Stimulated activated CD8-positive, alpha-beta memory T cell treated with anti-CD3 and anti-CD28 coated beads, Interleukin-2, amount 100 ng/mL, for 48 hours (primary cell): ENCODE measurements at places on chromosomes 7 and 10.
A peak's percentile ranks its signal among the peaks of the same experiment; 100 is the strongest.

DNA sequence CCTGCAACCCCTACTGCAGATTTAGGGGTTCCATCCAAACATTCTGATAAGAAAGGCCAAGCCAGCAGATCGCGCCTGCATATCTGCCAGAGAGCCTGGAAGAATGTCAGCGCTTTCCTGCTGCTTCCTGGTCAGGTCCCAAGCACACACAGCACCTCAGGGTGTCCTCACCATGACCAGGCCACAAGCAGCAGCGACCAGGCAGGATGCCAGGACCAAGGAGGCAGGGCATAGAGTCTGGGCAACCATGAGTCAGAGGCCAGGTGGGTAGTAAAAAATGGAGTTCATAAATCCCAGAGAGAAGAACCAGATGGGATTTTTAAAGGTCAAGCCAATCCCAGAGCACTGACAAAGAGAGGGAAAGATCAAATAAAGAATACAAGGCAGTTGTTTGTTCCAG is 5.5 kb upstream of the FAM131B start:
- no peak for DNase-seq

- DNase-seq: no peak
Observed at GRCh38 chr7:61111-61510, 131.3 kb upstream of the FAM20C start.

- no peak for DNase-seq
Observed at GRCh38 chr7:134660242-134660785, 13.7 kb downstream of the BPGM start.

DNA sequence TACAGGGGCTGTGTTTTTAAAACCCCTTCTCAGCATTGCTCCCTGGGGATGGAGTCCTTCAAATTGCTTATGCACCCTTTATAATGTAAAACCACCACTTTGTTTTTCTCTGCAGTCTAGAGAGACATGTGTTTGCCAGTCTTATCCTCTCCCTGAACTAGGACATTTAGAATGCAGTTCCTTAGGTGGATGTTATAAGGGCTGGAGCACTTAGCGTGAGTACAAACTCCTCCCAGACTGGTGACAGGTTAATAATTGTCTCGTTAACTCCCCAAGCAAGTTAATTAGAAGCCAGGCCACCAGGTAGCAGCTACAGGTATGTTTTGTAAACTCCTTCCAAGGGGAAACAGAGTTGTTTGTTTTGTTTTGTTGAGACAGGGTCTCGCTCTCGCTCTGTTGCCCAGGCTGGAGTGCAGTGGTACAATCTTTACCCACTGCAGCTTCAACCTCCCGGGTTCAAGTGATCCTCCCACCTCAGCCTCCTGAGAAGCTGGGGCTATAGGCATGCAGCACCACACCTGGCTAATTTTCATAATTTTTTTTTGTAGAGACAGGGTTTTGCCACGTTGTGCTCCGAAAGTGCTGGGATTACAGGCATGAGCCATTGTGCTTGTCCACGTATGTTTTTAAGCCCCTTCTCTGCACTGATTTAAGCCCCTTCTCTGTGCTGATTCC is 100.2 kb downstream of the FAM107B start:
- DNase-seq: no peak

DNA sequence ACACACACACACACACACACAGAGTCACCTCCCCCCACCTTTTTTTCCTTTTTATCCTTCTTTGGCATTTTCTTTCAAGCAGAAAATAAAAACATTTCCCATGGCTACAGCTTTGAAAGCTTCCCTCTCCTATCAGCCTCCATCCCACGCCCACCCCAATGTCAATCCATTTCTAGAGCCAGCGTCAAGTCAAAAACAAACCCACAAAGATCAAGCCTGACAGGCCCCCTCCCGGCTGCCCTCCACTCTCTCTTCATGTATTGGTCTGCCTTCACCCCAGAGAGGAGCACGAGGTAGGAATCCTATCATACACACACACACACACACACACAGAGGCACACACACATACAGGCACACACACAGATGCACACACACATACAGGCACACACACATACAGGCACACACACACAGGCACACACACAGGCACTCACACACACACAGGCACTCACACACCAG is 8.0 kb upstream of the TNRC18 start:
- no peak for DNase-seq

- DNase-seq: no peak
Observed at GRCh38 chr7:144824360-144824759, 11.5 kb downstream of the TPK1 start.

DNA sequence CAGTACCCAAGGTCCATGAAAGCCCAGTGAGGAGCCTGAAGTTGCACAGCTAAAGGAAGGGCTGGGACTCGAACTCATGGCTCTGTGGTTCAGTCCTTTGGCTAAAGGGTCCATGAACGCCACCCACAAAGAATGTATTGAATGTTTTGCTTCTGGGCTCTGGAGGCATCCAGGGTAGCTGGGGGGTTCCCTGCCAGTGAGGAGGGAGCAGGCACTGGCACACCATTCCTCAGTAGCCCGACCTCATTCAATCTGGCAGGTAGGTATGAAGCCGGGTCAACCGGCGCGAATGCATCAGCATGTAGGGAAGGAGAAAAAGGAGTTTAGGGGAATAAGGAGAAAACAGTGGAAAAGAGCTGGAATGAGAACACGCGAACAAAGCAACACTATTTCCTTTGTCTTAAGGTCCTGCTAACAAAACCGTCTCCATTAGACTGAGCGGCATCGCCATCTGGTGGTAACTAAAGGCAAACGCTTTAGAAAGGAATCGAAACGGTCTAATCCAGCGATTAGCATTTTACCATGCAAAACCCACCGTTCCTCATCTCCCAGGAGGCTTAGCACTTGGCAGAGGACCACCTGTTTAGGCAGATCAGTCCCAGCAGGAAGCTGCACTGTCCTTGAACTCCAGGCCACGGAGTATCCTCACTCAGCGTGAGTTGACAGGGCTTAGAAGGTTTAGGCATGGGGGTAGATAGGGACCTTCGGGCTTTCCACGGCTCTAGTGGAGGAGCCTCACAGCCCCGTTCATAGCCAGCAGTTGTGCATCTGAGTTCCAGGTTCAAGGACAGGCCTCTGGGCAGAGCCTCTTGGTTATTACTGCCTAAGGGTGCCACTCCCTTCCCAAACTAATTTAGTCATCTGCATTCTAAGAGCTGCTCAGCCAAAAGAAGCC is 122.8 kb downstream of the UBE2H start:
- DNase-seq: peak; percentile 21

- DNase-seq: no peak
Observed at GRCh38 chr7:33039257-33039902, 23.2 kb downstream of the NT5C3A start.

- no peak for DNase-seq
Observed at GRCh38 chr10:72426986-72427385, 72.3 kb upstream of the DNAJB12 start.

DNA sequence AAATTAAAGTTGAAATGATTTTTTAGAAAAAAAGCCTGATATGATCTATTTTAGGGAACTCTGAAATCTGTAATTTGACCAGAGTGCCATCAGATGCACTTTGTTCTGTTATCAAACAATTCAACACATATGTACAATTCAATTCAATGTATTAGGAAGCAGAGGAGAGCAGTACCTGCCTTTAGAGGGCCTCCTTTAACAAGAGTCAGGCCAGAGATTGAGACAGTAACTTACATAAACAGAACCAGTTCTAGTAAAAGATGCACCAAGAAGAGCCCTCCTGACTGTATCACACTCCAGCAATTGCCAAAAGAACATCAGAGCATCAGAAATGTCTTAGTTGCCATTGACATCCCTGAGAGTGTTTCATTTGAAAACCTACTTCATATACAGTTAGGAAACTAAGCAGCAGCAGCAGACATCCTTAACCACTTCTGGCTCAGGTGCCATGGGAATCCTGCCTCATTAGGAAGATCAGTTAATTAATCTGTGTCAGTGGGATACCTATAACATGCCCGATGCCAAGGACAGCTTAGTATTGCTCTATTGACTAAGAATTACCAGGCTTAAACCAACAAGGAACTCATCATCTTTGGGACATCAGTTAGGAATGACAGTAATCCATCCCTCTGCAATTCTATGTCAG is 1222.6 kb upstream of the LRRN3 start:
- DNase-seq: no peak

DNA sequence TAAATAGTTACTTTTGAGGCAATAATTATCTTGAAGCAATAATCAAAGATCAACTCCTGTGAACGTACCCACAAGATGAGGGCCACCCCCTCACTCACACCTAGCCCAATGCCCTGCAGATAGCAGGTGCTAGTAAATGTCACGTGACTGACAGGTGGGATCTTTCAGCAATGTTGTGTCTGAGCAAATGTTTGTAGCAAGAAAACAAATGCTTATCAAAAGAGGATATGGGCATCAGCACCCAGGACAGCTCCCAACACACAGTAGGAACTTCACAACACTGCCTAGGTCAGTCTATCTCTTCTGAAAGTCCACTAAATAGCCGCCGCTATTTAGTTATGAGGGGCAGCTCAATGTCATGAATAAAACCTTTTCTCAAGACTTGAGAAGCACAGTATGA is 120.8 kb upstream of the PDLIM1 start:
- DNase-seq: no peak
